Endodermal cell (in vitro differentiated cells): ENCODE measurements at places on chromosomes 7 and 10. TPM values are rescaled to one million over a fixed set of nuclear protein-coding genes. Genes with fewer than 3 reads are reported as not detected.

DNA sequence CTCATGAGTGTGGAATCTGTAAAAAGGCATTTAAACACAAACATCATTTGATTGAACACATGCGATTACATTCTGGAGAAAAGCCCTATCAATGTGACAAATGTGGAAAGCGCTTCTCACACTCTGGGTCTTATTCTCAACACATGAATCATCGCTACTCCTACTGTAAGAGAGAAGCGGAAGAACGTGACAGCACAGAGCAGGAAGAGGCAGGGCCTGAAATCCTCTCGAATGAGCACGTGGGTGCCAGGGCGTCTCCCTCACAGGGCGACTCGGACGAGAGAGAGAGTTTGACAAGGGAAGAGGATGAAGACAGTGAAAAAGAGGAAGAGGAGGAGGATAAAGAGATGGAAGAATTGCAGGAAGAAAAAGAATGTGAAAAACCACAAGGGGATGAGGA, 207.7 kb downstream of the ZEB1 start:
- H3K4me1 ChIP-seq = no peaks in the 10 kb centered on the region
- no peak overlapping the region for H3K27ac ChIP-seq
- H3K27me3 ChIP-seq = no peaks in the 10 kb centered on the region
- DNase-seq = no peak
- no peaks in the 10 kb centered on the region for H3K36me3 ChIP-seq

- no peak for DNase-seq
- peaks cover 18% of the 10 kb centered on the region for H3K4me1 ChIP-seq
- no peaks in the 10 kb centered on the region for H3K36me3 ChIP-seq
- H3K27me3 ChIP-seq = no peaks in the 10 kb centered on the region
- no peak overlapping the region for H3K4me3 ChIP-seq
These were observed 133.1 kb downstream of the NRCAM start for GRCh38 chr7:108322925-108323832.

DNA sequence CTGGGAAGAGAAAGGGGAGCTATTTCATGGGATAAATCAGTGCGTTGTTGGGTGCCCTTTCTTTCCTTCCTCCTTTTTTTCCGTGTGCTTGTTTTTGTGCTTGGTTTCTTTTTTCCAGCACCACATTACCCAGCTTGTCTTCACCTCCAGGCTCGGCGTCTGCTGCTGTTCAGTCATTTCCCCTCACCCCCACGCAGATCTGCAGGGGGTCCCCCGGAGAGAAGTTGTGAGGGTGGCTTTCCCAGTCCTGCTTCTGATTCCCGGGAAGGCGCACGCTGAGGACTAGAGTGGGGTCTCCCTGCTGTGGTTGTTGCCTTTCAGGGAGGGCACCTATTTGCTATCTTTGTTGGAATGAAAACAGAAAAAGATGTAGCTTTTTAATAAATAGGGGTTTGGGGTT, 1.6 kb downstream of the CAMK1D start:
- H3K36me3 ChIP-seq = no peaks in the 10 kb centered on the region
- peak; percentile 57 for DNase-seq
- peaks cover 2% of the 10 kb centered on the region for H3K4me1 ChIP-seq
- H3K27me3 ChIP-seq = peaks cover 45% of the 10 kb centered on the region

DNA sequence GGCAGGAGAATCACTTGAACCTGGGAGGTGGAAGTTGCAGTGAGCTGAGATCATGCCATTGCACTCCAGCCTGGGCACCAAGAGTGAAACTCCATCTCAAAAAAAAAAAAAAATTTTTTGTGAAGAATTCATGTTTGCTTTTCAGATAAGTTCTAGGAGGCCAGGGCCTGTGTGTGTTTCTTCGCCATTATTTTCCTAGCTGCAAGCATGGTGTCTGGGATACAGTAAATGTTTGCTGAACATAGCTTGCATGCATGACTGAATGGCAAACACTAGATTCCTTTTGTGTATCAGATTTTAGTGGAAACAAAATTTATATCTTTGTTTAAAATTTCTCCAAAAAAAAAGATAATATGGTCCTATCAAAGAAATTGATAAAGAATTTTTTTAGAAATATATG, 9.7 kb upstream of the MACC1 start:
- H3K36me3 ChIP-seq = no peaks in the 10 kb centered on the region
- H3K4me3 ChIP-seq = no peak overlapping the region
- no peaks in the 10 kb centered on the region for H3K27me3 ChIP-seq

The TACR2 gene
- not detected in 2 replicates for total RNA-seq
